ENCODE measurements at places on chromosomes 4 and X.

DNA sequence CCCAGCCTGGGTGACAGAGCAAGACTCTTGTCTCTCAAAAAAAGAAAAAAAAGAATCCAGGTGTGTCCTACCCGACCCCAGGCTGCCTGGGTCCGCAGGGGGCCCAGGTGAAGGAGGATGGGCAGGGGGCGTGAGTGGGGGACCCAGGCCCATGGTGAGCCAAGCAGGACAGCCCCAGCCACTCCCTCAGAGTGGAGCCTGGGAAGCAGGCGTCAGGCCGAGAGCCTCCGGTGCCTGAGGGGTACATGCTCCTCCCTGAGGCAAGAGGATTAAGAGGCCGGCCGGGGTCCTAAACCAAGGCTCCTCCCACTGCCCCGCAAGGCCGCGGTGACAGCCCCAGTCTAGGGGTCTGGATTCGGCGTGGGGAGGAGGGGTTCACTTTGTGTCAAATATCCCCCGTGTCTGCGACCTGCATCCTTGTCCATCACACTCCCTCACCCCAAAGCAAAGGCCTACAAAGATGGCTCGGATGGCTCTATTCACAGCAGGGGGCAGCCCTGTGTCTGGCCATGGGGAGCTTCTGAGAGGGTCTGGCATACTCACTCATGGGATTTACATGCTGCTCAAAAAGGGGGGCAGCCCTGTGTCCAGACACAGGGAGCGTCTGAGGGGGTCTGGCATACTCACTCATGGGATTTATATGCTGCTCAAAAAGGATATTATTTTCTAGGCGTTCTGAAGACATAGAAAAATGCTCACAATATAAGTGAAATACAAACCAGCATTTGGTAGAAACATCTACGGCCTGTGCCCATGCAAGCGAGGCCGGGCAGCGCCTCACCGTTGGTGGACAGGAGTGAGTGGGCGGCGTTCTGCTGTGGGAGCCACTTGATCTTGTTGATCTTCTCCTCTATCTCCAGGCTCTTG is 94.6 kb downstream of the PPP2R2C start:
- DNase-seq: no peak
- H3K27ac ChIP-seq: no peak overlapping the region
- H3K4me3 ChIP-seq: no peak overlapping the region
- H3K36me3 ChIP-seq: no peaks in the 10 kb centered on the region
- peaks cover 10% of the 10 kb centered on the region for H3K27me3 ChIP-seq

- no peak for DNase-seq
- H3K4me1 ChIP-seq: no peaks in the 10 kb centered on the region
- no peak overlapping the region for H3K27ac ChIP-seq
Measured at GRCh38 chr4:31283679-31284078, 563.5 kb downstream of the PCDH7 start.

GRCh38 chrX:24550166-24550565 is 85.1 kb downstream of the PDK3 start:
- no peak overlapping the region for H3K4me3 ChIP-seq
- DNase-seq: no peak
- H3K4me1 ChIP-seq: no peaks in the 10 kb centered on the region
- peaks cover 2% of the 10 kb centered on the region for H3K36me3 ChIP-seq
- no peaks in the 10 kb centered on the region for H3K27me3 ChIP-seq
- H3K27ac ChIP-seq: no peak overlapping the region

DNA sequence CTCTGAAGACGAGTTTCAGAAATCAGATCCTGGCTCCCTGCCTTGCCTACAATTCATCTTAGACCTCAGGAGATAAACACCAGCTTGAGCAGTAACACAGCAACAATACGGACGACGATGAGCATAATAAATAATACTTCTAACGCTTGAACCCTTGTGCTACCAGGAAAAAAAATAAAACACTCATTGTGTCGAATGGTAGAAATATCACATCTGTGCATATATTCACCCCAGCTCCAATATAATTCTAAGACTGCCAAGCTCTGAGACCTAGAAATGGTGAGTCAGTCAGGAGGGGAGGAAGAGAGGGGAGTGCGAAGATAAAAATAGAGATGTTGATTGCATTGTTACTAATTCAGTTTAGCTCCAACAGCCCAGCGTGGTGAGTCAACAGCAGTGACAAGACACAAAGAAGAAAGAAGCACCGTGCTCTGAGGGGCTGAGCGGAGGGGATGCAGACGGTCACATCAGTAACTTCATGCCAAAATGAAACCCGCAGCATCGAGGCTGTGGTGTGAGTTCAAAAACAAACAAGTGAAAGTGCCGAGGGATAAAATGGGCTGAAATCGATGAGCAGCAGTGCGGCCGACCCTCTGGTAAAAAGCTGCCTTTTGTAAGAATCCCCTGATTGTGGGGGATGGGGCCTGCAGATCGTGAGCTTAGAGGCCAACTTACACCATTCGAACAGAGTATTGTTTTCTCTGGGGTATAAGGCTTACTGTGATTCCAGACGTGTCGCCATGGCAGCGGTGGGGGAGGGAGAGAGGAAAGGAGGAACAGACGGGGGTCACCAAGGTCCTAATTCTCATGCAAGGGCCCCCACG is 150.4 kb downstream of the MGST2 start:
- no peak for DNase-seq
- no peaks in the 10 kb centered on the region for H3K27me3 ChIP-seq
- no peaks in the 10 kb centered on the region for H3K4me1 ChIP-seq
- no peak overlapping the region for H3K27ac ChIP-seq
- no peaks in the 10 kb centered on the region for H3K36me3 ChIP-seq

DNA sequence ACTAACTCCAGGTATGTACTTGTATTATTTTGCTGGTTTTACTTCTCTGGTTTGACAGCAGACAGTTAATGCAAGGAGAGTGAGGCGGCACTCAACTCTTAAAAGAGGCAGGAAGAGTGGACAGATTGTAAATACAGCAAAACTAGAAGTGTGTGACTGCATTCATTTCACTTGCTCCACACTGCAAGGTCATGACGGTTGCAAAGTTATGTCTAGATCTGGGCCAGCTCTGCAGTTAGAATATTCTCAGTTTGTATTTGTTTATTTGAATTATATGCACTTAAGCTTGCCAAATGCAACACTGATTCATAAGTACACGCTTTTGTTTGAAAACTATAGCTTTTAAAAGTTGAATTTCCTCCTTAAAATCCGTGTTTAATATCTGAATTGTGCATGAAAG is 148.9 kb downstream of the STIM2 start:
- peaks cover 4% of the 10 kb centered on the region for H3K4me1 ChIP-seq
- H3K36me3 ChIP-seq: peaks cover 26% of the 10 kb centered on the region
- H3K27ac ChIP-seq: no peak overlapping the region
- no peak overlapping the region for H3K4me3 ChIP-seq

DNA sequence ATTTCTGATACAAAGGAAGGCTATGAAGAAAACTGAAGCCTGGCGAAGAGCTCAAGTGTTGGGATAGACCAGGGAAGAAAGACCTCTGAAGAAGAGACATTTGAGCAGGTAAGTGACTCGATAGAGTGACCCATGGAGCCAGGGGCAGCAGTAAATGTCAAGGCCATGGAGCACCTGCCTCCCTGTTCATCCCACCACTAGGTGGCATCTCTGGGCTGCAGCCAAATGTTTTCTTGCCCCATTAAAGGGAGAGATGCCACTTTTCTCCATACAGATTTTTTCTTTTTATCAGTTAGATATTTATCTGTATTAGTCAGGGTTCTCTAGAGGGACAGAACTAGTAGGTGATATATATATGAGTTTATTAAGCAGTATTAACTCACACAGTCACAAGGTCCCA is 4.9 kb upstream of the ZNF81 start:
- no peak overlapping the region for H3K27ac ChIP-seq
- H3K4me1 ChIP-seq: peaks cover 10% of the 10 kb centered on the region
- no peaks in the 10 kb centered on the region for H3K36me3 ChIP-seq
- no peaks in the 10 kb centered on the region for H3K27me3 ChIP-seq

DNA sequence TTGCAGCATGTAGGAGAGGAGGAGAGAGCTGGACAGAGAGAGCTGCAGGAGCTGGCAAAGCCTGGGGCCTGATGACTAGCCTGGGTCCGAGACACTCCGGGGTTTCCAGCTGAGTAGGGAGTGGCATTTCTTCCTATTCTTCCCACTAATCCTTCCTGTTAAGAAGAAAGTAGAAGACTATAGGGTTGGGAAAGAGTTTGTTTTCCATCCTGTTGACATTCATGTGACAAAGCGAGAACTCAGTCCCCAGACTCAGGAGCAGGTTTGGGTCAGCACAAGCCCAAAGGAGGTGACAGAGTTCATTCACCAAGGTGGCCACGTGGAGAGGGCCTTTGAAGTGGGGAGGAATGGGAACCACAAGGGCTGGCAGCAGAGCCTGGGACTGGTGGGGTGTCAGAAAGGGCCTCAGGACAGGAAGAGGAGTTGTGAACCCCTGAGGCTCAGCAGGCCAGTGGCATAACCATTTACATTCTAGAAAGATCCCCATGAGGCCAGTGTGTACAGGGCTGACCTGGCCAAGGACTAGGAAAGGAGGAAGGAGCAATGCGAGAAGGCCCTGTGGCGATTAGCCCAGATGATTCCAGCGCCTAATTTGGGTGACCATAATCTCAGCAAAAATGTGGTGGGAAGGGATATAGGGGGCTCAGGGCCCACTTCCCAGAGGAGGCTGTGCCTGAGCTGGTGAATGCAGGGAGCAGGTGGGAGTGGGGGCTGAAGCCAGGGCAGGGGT is 3.3 kb upstream of the HAUS3 start:
- no peak overlapping the region for H3K4me3 ChIP-seq
- peaks cover 22% of the 10 kb centered on the region for H3K36me3 ChIP-seq
- DNase-seq: no peak
- H3K27ac ChIP-seq: no peak overlapping the region
- no peaks in the 10 kb centered on the region for H3K27me3 ChIP-seq
- H3K4me1 ChIP-seq: peaks cover 16% of the 10 kb centered on the region

DNA sequence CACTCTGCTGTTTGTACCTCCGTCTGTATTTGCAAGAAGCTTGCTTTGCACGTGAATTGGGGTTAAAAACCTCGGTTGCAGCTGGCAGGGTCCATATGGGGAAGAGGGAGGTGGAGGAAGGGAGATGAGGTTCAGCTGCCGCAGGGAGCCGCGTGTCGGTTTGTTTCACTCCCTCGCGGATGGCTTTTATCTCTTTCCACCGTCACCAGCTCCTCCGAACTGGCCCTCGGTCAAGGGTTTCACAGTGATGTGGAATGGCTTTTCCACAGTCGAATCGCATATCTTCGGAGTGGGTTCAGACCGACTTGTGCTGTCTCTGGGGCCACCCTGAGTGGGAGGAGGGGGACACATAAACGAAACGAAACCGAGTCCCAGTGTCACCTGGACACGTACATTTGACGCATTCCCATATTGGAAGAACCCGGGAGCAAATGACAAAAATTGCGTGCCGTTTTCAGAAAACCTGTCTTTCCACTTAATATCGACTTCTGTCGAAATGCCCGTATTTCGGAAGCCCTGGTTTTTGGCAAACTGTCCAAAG is 929 bp downstream of the ZBTB33 start:
- H3K36me3 ChIP-seq: peaks cover 30% of the 10 kb centered on the region
- no peak for DNase-seq
- peak overlapping the region; percentile 89 for H3K27ac ChIP-seq
- H3K4me1 ChIP-seq: no peaks in the 10 kb centered on the region
- no peaks in the 10 kb centered on the region for H3K27me3 ChIP-seq

DNA sequence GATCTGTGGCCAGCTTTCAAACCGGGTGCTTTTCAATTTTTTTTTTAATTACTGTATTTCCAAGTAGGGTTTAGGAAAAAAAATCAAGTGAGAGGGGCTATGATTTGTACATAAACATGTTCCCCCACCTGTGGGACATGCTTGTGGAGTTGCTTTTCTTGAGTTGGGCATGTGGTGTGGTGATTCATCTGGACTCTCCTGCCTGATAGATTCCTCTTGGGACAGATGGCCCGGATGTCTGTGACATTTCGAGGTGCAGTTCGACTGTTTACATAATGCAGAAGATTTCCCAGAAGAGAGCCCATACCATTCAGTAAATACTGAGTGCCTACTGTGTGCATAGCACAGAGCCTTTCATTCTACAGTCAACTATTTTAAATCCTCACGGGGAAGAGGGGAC is 49.9 kb downstream of the DOCK11 start:
- DNase-seq: no peak
- no peak overlapping the region for H3K4me3 ChIP-seq
- H3K27me3 ChIP-seq: no peaks in the 10 kb centered on the region

- no peaks in the 10 kb centered on the region for H3K4me1 ChIP-seq
- H3K4me3 ChIP-seq: no peak overlapping the region
- no peak for DNase-seq
- H3K27ac ChIP-seq: no peak overlapping the region
Measured at GRCh38 chr4:30875658-30876269, 155.6 kb downstream of the PCDH7 start.

DNA sequence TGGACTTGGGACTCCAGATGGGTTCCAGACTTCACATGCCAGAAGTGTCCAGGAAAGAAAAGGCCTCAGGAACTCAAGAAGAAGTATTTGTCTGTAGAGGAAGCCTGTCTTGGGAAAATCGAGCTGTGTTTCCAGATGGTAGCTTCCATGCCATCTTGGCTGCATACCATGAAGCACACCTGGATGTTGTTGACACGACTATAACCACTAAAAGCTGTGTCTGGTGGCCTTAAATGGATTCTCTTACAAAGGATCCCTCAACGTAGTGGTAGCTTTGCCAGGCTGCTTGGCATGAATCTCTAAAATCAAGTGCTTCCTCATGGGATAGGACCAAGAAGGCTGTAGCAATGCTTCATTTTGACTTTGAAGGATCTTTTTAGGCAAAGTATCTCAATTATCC is 313.4 kb upstream of the BOD1L1 start:
- no peak overlapping the region for H3K27ac ChIP-seq
- DNase-seq: no peak
- no peaks in the 10 kb centered on the region for H3K36me3 ChIP-seq
- no peaks in the 10 kb centered on the region for H3K4me1 ChIP-seq
- H3K4me3 ChIP-seq: no peak overlapping the region
- no peaks in the 10 kb centered on the region for H3K27me3 ChIP-seq

- H3K4me3 ChIP-seq: no peak overlapping the region
- H3K36me3 ChIP-seq: no peaks in the 10 kb centered on the region
- no peaks in the 10 kb centered on the region for H3K4me1 ChIP-seq
- no peak overlapping the region for H3K27ac ChIP-seq
Measured at GRCh38 chr4:157882901-157883300, 289.9 kb downstream of the GASK1B start.

- H3K4me3 ChIP-seq: no peak overlapping the region
- H3K36me3 ChIP-seq: no peaks in the 10 kb centered on the region
- no peaks in the 10 kb centered on the region for H3K27me3 ChIP-seq
Measured at GRCh38 chrX:25531096-25531495, 515.3 kb upstream of the ARX start.

Measured in CD4-positive, alpha-beta T cell (primary cell).